Left ventricle myocardium superior (tissue), 1 donor: ENCODE measurements at places on chromosomes 5 and 9. TPM values are rescaled to one million over a fixed set of nuclear protein-coding genes. Genes with fewer than 3 reads are reported as not detected.

MACIR gene
- total RNA-seq, result 4.7 TPM

SPATA31C1 gene
- not detected for total RNA-seq

FGD3 gene
- total RNA-seq, result 3.2 TPM

KLF4 gene
- 30.5 TPM for total RNA-seq

GABRA1 gene
- total RNA-seq, result not detected

MSMP gene
- not detected for total RNA-seq

CXCL14 gene
- 1.3 TPM for total RNA-seq

PCDHA11 gene
- not detected for total RNA-seq

IL31RA gene
- not detected for total RNA-seq

RAB3C gene
- total RNA-seq, result 0.84 TPM

MFAP3 gene
- 26.7 TPM for total RNA-seq

TRIM36 gene
- total RNA-seq, result 0.50 TPM

ZFAND5 gene
- total RNA-seq, result 174 TPM

PLGRKT gene
- 41.6 TPM for total RNA-seq

FBLL1 gene
- total RNA-seq, result not detected

PCDHB14 gene
- 2.5 TPM for total RNA-seq

CCDC187 gene
- not detected for total RNA-seq

SLC6A19 gene
- not detected for total RNA-seq

CARTPT gene
- total RNA-seq, result not detected

RNF38 gene
- 30.0 TPM for total RNA-seq

TMEM215 gene
- not detected for total RNA-seq
